Aorta (tissue), 5 donors: ENCODE measurements at places on chromosomes 16 and 17. TPM values are rescaled to one million over a fixed set of nuclear protein-coding genes. Genes with fewer than 3 reads are reported as not detected.

Gene MPO
- total RNA-seq, result 0.26 TPM

- H3K36me3 ChIP-seq, result no peaks in the 10 kb centered on the region
- no peak overlapping the region for H3K4me3 ChIP-seq
- no peaks in the 10 kb centered on the region for H3K4me1 ChIP-seq
- no peaks in the 10 kb centered on the region for H3K27me3 ChIP-seq
Observed at GRCh38 chr16:10003486-10003885, 178.7 kb downstream of the GRIN2A start.

DNA sequence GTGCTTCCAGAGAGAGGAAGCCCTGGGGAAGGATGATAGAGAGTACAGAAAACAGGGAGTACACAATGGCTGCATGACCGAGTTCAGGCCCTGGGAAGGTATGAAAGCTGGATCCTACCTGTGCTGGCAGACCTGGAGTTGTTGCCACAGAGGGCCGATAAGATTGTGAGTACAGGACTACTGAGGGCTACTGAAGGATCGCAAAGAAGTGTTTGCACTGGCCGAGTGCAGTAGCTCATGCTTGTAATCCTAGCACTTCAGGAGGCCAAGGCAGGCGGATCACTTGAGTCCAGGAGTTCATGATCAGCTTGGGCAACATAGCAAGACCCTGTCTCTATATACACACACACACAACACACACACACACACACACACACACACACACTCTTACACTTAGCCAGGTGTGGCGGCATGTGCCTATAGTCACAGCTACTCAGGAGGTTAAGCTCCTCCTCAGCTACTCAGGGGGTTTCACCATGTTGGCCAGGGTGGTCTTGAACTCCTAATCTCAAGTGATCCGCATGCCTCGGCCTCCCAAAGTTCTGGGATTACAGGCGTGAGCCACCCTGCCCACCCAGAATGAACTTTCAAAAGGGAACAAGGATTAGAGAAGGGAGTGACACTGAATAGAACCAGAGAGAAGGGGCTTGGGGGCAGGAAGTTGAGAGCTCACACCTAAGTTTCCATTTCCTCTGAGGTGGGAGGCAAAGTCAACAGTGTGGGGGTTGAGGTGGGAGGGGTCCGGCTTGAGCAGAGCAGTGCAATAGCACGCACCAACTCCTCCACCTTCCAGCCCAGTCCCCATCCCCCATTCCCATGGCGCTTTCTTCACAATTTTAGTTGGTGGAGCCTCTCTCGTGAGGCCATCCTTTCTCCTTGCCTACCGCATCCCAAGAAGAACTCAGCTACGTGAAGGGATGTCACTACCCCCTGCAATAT, 7.5 kb downstream of the SCIMP start:
- H3K27me3 ChIP-seq, result no peaks in the 10 kb centered on the region
- no peak for DNase-seq
- H3K27ac ChIP-seq, result no peak overlapping the region
- no peaks in the 10 kb centered on the region for H3K36me3 ChIP-seq
- no peaks in the 10 kb centered on the region for H3K4me1 ChIP-seq

DNA sequence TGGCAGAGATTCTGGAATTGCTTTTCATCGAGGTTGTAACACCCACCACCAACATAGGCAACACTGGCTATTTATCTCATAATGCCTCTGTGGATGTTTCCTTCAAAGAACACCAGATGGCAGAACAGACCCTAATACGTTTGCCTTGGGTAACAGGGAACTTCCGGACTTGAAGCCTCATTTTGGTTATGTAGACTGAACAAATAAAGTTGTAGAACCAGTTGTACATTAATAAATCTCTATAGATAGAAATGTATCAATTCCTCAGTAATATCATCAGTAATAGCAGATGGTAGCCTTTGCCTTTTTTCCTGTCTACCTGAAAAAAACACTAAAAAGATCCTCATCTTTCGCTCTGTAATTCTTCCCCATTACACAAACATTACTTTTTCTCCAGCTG, 25.9 kb upstream of the APOH start:
- no peaks in the 10 kb centered on the region for H3K36me3 ChIP-seq
- DNase-seq, result no peak
- H3K4me1 ChIP-seq, result no peaks in the 10 kb centered on the region
- H3K27ac ChIP-seq, result no peak overlapping the region
- H3K27me3 ChIP-seq, result no peaks in the 10 kb centered on the region

DNA sequence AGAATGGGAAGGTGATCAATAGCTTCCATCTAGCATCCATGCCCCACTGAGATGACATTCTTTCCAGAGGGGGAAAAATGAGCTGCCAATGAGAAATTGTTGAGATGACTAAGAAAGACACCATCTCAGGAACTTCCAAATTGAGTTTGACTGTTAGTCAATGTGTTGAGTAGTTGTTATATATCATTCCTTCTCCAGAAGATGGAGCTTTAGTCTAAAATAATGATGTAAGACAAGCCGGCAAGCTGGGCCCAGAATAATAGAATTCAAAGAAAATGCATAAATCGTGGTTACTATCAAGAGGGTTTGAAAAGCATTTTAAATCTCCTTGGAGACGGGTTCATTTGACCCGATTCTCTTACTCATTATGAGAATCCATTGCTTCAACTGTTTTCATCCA, 71.0 kb upstream of the ATF7IP2 start:
- no peak overlapping the region for H3K27ac ChIP-seq
- no peaks in the 10 kb centered on the region for H3K27me3 ChIP-seq
- H3K4me3 ChIP-seq, result no peak overlapping the region

DNA sequence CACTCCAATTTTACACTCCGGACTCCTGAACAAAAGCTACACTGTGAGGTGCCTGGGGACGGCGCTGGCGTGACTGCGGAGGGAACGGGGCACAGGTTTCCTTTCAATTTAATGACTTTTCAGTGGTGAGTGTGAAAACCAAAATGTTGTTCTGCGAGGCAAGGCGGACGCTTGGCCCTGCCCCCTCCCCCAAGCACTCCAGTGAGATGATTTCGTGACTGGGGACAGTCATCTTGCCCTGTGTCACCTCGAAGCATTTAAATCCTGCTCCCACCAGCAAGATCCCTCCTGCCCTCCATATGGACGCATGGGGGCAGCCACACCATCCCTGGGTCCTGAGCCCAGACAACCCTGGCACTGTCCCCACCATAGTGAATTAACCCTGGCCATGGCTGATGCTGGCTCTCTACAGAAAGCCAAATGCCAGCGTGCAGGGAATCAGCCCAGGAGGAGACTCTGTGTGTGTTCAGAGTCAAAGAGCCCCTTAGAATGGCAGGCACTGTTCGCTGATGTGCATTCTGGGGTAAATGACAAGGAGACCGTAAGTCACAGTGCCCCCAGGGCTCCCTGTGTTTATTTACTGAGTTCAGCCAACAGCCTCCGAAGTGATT, 41.0 kb downstream of the C16orf95 start:
- no peaks in the 10 kb centered on the region for H3K4me1 ChIP-seq
- no peak overlapping the region for H3K27ac ChIP-seq
- no peak for DNase-seq
